ENCODE measurements at places on chromosomes 1 and 21.

GRCh38 chr1:224497714-224498573, 63.3 kb upstream of the WDR26 start:
- peak; percentile 80 for DNase-seq

DNA sequence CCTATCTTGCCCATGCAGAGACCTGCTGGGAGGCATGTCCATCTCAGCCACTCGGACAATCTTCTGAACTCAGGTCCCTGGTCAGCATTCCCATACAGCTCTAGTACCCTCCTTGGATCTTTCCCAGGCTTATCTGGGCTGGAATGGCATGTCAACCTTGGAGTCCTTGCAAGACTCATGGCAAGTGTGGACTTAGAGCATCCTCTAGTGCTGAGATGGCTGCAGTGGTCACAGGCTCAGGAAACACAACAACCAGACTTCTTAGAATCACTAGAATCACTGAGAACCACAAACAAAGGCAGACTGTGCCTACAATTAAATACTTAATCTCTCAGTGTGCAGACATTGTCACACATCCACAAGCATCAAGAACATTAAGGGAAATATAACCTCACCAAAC, 73.1 kb upstream of the TSHB start:
- no peak for DNase-seq

DNA sequence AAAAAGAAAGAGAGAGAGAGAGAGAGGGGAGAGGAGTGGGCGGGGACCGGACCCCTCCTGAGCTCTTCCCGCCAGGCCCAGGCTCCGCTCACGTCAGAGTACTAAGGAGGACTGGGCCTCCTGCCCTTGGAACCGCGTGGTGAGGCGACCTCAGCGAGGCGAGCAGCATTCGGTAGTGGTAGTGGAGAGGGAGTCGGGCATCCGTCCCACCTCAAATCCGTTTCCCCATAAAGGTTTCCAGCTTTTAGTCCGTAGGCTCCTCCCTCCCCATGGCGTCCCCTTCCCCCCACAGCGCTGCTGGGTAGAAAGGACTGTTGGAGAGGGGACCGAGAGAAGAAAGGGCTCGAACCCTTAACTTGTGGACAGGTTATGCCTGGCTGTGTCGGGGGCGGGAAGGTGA, 124.4 kb upstream of the BARHL2 start:
- no peak for DNase-seq

GRCh38 chr1:54985556-54985955, 5.1 kb downstream of the TMEM61 start:
- no peak for DNase-seq

DNA sequence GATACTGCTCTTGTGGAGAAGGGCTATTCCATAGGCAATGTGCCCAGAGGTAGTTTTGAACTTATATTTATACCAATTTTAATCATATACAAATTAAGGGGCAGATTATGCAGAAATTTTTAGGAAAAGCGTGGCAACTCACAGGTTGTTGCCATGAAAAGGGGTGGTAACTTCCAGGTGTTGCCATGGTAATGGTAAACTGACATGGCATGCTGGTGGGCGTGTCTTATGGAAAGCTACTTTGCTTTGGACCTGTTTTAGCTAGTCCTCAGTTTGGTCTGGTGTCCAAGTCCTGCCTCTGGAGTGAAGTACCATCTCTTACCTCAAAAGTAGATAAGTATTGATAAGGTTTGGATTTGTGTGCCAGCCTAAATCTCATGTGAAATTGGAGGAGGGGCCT, 7.9 kb upstream of the IL23R start:
- no peak for DNase-seq

DNA sequence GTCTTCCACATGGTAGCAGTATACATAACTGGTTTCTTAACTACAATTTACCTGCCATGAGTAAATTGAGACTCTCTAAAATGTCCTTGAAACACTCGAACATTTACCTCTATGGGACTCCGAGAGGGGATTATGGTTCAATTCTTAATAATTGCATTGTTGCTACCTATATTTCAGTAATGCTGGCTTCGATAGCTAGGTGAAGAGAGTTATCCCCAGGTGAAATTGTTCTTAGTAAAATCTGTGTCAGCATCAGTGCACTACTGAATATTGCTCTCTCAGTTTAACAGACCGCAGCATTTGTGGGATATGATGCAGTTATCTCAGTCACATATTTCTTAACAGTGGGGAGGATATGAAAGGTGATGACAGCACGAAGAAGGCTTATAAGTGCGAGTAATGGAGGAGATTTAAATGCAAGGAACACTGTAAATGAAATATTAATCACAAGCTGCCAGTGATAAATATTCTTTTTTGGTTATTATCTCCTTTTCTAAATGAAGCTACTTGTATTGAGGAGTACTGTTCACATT, 801.9 kb downstream of the BRINP3 start:
- no peak for DNase-seq

GRCh38 chr1:1462318-1462966, 9.1 kb upstream of the ATAD3B start:
- DNase-seq, result no peak

DNA sequence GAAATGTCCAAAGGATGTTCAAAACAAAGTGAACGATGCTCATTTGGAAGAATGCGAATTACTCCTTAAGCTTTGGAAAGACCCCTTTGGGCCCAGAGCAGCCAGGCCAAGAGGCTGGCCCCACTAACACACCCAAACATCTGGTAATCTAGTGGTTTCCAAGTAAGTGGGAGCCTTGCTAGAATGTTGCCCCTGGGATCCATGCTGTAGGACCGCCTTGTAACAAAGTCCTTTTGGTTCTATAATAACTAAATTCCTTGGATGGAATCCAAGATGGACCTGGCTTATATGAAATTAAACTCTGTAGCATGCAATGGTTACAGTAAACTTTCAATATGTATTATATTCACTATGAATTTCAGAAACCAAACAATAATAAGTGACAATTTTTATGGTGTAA, 25.3 kb downstream of the GPR3 start:
- DNase-seq, result no peak

DNA sequence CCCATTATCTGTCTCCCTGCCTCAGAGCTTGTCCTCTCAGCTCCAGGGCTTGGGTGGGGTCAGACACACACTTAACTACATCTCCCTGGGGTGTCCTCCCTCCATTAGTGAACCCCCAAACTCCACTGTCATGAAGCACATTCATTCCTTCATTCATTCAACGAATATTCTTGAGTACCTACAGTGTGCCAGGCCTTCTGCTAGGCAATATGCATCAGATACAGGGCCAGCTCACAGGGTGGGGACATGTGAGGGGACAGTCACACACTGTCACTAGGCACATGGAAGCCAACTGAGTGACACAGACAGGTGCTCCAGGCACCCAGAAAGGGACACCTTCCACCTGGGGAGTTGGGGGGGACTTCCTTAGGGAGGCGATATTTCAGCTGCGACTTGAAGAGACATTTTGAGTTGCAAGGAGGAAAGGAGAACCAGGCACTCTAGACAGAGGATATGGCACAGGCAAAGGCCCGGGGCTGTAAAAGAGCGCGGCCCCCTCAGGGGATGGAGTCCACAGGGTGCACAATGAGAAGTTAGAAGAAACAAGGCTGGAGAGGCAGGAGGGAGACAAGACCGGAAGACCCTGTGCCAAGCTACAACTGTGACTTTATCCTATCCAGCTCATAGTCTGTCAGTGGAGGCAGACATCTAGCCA, 8.7 kb upstream of the S100A8 start:
- DNase-seq, result no peak

- no peak for DNase-seq
These were observed 32.1 kb downstream of the CD247 start for GRCh38 chr1:167486090-167486824.

- no peak for DNase-seq
These were observed 488.1 kb upstream of the PRMT6 start for GRCh38 chr1:106568201-106568974.

- no peak for DNase-seq
These were observed 244.1 kb downstream of the GRIK3 start for GRCh38 chr1:36790191-36790590.

GRCh38 chr21:41692185-41692565, 74.7 kb downstream of the RIPK4 start:
- no peak for DNase-seq

- no peak for DNase-seq
These were observed 20.9 kb downstream of the HENMT1 start for GRCh38 chr1:108639899-108640560.
